ENCODE measurements at places on chromosomes 4 and X. TPM values are rescaled to one million over a fixed set of nuclear protein-coding genes. Genes with fewer than 3 reads are reported as not detected.

DNA sequence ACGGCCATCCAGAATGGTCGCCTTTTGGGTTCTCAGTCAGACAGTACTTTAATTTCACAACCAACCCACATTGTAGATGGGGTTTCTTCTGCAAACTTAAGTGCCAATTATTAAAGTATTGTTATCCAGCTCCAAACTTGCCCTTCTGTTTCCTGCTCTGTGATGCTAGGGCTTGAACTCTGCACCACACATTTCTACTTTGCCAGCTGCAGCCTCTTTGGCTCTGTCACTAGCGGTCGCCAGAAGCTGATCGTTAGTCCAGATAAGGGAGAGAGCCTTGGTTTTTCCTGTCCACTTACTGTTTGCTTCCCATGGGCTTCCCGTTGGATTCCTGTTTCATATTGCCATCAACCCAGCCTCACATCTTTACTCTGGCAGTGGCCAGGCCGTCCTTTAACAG is 196.6 kb downstream of the ASB9 start:
- no peak for DNase-seq

- DNase-seq = no peak
These were observed 395.5 kb upstream of the BOD1L1 start for GRCh38 chr4:14023036-14023435.

Gene MGARP
- 0.63 TPM for total RNA-seq

Gene SSX4B
- total RNA-seq = not detected

DNA sequence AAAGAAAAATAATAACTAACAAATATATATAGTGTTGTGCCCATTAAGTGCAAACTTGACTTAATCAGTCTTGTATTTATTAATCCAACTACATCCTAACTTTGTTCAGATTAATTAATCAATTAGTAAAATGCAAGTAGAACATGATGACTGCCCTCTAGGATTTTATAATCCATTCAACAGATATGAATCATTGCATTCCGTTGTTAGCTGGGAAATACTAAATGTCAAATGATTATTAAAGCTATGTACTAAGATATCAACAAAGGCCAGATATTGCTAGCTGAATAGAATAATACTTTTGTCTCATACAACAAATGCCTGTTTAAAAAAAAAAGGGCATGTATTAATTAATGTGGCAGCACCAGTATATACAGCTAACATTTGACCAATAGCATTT is 1366.3 kb downstream of the STIM2 start:
- no peak for DNase-seq

DNA sequence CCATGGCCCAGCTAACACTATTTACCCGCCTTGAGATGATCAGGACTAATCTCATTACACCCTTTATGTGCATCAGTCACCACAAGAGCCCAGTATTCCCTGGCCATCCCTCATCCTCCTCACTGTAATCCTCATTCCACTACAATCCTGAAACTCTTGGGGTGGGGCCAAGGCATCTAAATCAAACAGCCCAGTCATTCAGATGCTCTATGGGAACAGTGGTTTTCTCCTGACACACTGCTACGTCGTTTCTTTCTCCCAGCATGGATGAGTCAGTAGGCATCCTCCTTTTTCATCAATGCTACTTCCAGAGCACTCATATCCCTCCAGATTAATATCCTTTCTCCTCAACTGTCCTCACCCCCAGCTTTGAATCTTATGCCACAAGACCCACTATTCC is 5.6 kb downstream of the SDAD1 start:
- no peak for DNase-seq

Gene CENPI
- total RNA-seq = 1.6 TPM

GRCh38 chr4:25972984-25973745 is 59.1 kb downstream of the SMIM20 start:
- DNase-seq = no peak

Gene TMEM129
- total RNA-seq = 26.9 TPM

Data from natural killer cell (primary cell).